ENCODE measurements at places on chromosomes 3 and 15. TPM values are rescaled to one million over a fixed set of nuclear protein-coding genes. Genes with fewer than 3 reads are reported as not detected.

The DAZL gene
- total RNA-seq = not detected

DNA sequence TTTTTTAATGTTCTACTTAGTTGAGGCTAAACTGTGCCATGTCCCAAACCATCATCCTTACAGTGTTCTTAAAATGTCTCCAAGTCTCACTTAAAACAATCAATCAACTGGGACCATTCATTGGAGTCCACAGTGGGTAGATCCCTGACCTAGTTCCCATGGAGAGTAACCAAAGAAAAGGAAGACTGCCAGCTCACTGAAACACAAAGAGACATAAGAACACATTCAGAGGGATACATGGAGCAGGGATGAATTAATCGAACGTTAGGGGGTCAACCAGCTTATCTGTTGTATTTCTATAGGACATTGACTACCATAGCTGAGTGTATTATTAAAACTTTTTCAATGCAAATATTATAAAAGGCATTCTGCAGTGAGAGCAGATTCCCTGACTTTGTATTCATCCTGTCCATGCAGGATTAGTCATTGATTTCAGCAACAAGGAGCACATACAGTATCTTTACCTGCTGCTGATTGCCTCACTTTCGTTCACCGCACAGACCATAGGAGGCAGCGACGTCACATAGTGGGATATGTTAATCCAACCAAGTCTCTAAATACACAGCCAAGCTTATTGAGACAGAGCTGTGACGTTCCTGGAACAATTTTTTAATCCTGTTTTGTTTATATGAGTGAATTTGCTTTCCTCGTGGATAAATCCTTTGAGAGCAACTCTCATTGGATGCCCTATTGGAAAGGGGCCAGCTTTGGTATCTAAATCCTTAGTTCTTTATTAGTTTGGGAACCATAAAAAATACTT is 364.9 kb upstream of the RBMS3 start:
- no peak for DNase-seq

- no peak for DNase-seq
Observed at GRCh38 chr3:172034786-172035685, 4.3 kb upstream of the FNDC3B start.

GRCh38 chr3:194810076-194810475 is 124.4 kb downstream of the FAM43A start:
- no peak for DNase-seq

DNA sequence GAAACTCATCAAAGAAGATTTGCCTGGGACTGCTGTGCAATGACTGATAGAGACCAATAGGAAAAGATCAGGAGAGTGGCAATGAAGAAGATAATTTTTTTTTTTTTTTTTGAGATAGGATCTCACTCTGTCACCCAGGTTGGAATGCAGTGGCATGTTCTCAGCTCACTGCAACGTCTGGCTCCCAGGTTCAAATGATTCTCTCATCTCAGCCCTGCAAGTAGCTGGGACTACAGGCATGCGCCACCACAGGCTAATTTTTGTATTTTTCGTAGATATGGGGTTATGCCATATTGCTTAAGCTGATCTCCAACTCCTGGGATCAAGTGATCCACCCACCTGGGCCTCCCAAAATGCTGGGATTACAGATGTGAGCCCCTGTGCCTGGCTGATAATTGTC is 116.9 kb upstream of the CCNL1 start:
- no peak for DNase-seq
